ENCODE measurements at places on chromosomes 12 and 14. TPM values are rescaled to one million over a fixed set of nuclear protein-coding genes. Genes with fewer than 3 reads are reported as not detected.

PELI2 gene
- total RNA-seq = 0.77 TPM

TAS2R10 gene
- not detected for total RNA-seq

ZNF385A gene
- total RNA-seq = 20.1 TPM

GARIN6 gene
- total RNA-seq = not detected

PLBD1 gene
- total RNA-seq = 4.6 TPM

RDH12 gene
- 0.13 TPM for total RNA-seq

RFX4 gene
- not detected for total RNA-seq

ACTR10 gene
- total RNA-seq = 54.9 TPM

CLEC14A gene
- total RNA-seq = not detected

RHOJ gene
- not detected for total RNA-seq

DHRS4 gene
- 47.2 TPM for total RNA-seq

SIX4 gene
- 2.1 TPM for total RNA-seq

CABP1 gene
- 0.14 TPM for total RNA-seq

ESRRB gene
- 0.18 TPM for total RNA-seq

DCP1B gene
- total RNA-seq = 7.9 TPM

ZNF26 gene
- total RNA-seq = 11.3 TPM

KLRC2 gene
- total RNA-seq = 1.4 TPM

MANSC4 gene
- total RNA-seq = not detected

RASSF9 gene
- 0.43 TPM for total RNA-seq

ETFBKMT gene
- 0.92 TPM for total RNA-seq

GDF3 gene
- not detected for total RNA-seq

TRHDE gene
- total RNA-seq = 0.19 TPM

MYBPC1 gene
- not detected for total RNA-seq

NUDT14 gene
- total RNA-seq = 44.8 TPM

ADAM21 gene
- total RNA-seq = not detected

GSC gene
- total RNA-seq = 0.44 TPM

TAC3 gene
- total RNA-seq = 0.24 TPM

FAIM2 gene
- total RNA-seq = 0.14 TPM

COL2A1 gene
- total RNA-seq = 0.02 TPM

TSPAN8 gene
- 0.15 TPM for total RNA-seq

SLC39A5 gene
- not detected for total RNA-seq

P2RX2 gene
- not detected for total RNA-seq

TSPAN19 gene
- not detected for total RNA-seq

FOXN4 gene
- total RNA-seq = 0.12 TPM

APPL2 gene
- 16.1 TPM for total RNA-seq

INHBC gene
- total RNA-seq = not detected

SERPINA10 gene
- not detected for total RNA-seq

C14orf132 gene
- total RNA-seq = 4.3 TPM

WSCD2 gene
- total RNA-seq = not detected

RD3L gene
- total RNA-seq = not detected

TC2N gene
- 0.54 TPM for total RNA-seq

ANKS1B gene
- 0.63 TPM for total RNA-seq

GPR162 gene
- 0.41 TPM for total RNA-seq

PDE3A gene
- 2.2 TPM for total RNA-seq

All from A549 treated with CpdA at 1 μM for 4 hours (cell line).